ENCODE measurements at places on chromosomes 5 and 9.

GRCh38 chr5:89064054-89064453, 181.1 kb upstream of the MEF2C start:
- DNase-seq = no peak

- DNase-seq = no peak
Measured at GRCh38 chr9:107650321-107650720, 160.8 kb upstream of the KLF4 start.

- DNase-seq = no peak
Measured at GRCh38 chr9:93596399-93596798, 20.0 kb downstream of the PHF2 start.

DNA sequence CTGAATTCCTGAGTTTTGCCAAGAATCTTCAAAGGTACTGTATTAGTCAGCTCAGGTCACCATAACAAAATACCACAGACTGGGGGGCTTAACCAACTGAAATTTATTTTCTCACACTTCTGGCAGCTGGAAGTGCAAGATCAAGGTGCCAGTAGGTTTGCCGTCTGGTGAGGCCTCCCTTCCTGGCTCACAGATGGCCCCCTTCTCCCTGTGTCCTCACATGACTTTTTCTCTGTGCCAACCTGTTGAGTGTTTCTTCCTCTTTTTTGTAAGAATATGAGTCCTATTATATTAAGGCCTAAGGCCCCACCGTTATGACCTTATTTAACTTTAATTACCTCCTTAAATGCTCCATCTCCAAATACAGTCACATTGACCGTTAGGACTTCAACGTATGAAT, 156.1 kb upstream of the KIF2A start:
- no peak for DNase-seq

GRCh38 chr9:128160603-128160987, 530 bp downstream of the BBLN start:
- DNase-seq = no peak

GRCh38 chr5:45774528-45774927, 78.3 kb upstream of the HCN1 start:
- peak; percentile 4 for DNase-seq

DNA sequence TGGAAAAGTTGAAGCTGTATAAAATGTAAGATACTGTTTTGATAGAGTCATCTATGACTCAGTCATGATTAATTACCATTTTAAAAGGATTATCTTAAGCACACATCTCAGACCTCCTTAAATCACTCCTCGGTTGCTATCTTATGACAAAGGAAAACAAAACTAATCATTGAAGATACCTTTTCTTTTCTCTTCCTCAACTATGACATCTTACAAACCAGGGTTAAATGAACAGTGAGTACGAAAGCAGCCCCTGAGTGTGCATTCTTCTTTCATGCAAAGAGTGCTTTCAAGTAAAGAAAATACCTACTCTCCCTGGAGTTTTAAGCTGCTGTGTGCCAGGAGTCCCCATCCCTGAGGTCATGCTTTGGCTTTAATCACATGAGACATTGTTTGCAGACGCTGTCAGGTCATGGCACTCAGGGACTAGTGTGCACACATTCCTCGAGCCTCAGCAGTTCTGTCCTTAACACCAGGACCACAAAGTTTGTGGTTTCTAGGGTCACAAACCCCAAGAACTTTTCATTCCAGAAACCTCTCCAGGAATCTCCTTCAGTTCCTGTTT, 86.7 kb upstream of the ICE1 start:
- no peak for DNase-seq

DNA sequence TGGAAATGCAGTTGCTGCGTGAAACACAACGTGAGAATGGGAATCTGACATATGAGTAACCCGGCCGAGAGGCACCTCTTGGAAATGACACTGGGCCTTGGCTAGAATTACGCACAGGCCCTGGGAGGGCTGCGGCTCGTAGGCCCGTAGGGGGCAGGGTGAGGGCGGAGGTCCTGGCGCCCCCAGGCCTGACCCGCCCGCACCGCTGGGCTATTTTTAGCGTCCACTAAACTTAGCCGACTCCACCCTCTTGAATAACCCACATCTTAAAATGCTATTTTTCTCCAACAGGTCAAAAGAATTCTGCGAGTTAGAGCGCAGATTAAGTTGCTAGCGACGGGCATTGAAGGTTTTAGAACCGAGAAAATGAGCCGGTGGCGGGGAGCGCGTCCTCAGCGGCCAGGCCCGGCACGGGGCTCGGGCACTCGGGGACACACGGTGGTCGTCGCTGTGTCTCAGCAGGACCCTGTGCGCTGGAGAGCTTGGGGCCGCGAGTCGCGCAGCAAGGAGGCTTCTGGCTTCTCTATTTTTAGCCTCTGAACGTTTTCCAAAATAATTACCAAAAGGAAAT, 168.5 kb downstream of the AUH start:
- DNase-seq = no peak

- no peak for DNase-seq
Measured at GRCh38 chr5:156892223-156892622, 42.1 kb downstream of the PPP1R2B start.

- no peak for DNase-seq
Measured at GRCh38 chr5:157020511-157021222, 38.2 kb downstream of the HAVCR1 start.

DNA sequence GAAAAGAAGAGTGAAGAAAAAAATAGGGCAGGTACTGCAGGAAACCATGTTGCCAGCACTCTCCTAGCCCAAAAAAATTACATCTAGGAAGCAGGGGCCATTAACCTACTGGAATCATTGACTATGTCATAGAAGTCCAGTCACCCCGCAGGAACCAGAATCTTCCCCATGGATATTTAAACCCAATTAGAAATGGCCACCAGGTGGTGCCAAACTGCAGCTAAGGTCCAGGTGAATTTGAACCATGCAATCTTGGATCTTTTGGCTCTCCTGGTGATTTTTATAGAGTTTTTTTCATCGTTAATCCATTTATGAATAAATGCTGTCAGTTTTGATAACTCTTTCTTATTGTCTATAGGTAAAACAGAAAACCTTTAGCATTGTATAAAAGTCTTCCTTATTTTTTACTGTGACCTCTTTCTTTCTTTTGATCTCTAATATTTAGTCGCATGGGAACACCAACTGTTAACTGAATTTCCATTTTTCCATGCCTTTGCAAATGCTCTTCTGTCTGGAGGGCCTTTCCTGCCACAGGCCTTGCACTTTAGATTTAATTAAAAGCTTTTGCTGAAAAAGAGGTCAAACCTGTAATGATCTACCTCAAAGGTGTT, 147.5 kb upstream of the FGF10 start:
- no peak for DNase-seq

- no peak for DNase-seq
Measured at GRCh38 chr5:26434688-26435087, 603.7 kb downstream of the CDH9 start.

DNA sequence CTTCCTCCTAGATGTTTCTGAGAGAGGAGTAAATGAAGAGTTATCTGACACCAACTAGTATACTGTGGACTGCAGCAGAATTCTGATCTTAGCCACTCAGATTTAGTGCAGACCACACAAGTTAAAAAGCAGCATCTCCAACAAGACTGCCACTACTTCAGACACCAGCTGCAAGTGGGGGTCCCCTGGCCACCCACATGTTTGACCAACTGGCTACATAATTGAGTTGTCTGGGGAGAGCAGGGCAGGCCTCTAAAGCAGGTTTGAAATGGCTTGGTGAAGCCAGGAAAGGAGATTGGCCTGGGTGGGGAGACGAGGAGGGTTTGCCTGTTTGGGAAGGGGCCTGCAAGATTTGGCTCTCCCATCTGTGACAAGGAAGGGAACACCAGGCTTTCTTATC, 40.5 kb upstream of the FAM81B start:
- no peak for DNase-seq

- no peak for DNase-seq
Measured at GRCh38 chr9:123881604-123882003, 48.3 kb downstream of the DENND1A start.

- DNase-seq = no peak
Measured at GRCh38 chr9:28762167-28762566, 1188.9 kb upstream of the C9orf72 start.

GRCh38 chr5:33726422-33727165, 165.2 kb downstream of the ADAMTS12 start:
- DNase-seq = no peak

DNA sequence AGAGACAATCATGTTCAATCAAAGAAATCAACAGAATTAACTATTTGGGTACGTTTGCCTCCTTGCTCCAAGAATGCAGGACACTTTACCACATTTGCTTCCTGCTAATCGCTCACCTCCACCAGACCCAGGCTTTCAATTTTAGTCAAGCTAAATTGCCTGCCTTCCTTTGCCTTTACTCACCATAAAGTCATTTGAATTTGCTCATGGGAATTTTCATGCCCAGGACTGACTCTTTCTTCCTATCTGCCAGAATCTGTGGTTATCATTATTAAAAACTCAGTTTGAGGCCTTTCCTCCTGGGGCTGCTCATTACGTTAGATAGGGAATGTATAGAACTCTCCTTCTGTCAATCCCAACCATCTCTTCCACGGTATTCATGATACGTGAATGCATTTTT, 1935.3 kb upstream of the WWC1 start:
- no peak for DNase-seq

GRCh38 chr9:133371261-133371711, 4.6 kb downstream of the SURF4 start:
- DNase-seq = no peak

- DNase-seq = no peak
Measured at GRCh38 chr9:129811967-129812363, 9.0 kb downstream of the TOR1B start.

DNA sequence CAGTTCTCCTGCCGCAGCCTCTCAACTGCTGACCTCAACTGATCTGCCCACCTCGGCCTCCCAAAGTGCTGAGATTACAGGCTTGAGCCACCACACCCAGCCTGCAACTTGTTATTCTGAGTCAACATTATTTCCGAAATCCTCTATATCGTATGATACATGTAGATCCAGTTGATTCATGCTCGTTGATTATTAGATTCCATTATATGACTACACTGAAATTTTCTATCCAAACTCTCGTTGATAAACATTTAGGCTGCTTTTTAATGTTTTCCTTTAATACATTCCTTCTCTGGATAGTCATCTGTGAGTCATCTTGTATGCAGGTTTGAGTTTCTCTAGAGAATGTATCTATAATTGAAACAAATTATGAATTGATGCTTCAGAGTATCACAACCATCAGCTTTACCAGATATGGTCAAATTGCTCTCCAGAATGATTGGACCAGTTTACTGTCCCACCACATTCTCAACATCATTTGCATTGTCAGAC, 4.1 kb downstream of the CDK7 start:
- no peak for DNase-seq

DNA sequence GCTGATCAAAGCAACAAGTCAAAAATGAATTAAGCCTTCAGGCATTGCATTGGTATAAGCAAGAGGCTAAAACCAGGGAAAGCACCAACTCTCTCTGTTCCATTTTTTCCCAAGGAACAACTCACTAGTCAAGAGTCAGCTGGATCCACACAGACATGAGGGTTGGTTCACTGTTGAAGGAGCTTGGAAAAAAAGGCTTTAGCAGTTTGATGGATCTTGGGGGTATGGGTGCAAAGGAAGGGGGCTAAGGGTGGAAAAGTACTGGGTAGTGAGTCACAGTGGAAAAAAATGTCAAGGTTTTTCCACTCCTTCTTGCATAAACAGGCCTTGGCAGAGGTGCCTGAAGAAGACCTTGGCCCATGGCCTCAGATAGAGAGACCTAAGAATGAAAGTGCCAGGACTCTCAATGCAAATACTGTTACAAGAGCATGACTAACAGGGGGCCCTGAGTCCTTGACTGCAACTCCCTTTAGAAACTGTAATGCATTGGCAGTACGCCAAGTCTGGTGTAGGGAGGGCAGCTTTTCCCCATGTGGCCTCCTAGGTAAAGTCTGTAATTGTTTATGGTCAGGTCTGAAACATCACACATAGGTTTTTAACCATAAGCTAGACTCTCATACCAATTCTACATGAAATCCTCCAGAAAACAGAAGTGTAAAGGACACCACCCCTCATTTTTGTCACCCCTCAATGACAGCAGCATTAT, 23.7 kb downstream of the ACTL7A start:
- no peak for DNase-seq

DNA sequence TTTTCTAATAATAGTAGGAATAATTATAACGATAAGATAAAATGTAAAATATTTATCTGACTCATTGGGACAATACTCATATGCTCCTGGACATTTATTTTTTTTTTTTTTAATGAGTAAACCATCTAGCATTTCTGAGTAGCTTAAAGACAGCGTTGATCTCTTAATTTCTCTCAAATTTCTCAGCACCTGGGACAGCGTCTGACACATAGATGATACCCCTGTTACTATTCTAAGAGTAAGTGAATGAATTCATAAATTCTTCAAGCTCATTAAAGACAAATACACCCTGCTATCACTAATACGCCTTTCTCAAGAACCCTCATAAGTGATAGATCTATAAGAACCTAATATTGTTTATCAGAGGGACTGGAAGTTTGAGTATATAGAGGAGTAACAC, 12.0 kb upstream of the HTR4 start:
- DNase-seq = no peak

DNA sequence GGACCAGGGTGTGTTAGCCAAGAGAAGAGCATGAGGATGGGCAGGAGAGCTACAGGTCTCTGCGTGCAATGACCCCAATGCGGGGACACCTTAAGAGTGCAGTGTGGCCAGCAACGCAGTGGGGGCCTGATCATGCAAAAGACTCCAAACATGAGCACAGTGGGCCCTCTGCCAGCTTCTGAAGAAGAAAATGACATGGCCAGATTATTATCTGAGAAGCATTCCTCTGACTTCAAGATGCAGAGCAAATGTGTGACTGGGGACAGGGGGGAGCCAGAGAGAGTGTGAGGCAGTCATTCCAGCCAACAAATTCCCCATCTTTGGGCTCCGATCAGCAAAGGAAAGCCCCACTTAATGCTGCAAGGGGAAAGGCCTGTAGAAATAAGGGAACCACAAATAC, 229.4 kb downstream of the CDK5RAP2 start:
- no peak for DNase-seq

DNA sequence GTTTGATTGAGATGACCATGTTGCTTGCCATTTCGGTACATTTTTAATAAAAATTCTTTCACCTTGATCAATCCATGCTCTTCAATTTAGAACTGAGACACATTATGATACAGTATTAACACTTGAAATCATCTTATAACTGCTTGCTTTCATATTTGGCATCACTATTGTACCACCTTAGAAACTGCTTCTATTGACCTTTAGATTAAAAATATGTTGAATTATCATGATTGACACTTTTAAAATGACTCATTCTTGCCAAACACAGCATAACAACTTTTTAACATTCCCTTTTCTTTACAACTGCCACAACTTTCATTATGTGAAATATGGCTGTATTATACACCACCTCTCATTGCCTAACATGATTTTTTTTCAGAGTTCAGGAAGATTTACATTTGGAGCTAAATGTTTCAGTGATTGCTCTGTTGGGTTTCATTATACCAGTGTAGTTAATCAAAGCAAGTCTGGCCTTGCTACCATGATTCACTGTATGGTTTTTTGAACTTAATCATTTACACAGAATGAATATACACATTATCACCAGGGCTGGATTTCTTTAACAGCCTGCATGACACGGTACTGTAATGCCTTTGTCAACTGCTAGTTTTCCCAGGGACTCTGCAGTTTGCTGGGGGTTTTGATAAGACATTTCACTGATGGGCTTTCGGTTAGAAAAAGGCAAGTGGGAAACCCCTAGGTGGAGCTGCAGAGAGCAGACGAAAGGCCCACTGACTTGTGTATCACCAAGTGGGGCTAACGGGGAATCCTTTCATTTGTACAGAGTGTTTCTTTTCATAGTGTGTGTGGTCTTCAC, 93.6 kb upstream of the TLE4 start:
- DNase-seq = peak; percentile 63

- no peak for DNase-seq
Measured at GRCh38 chr9:99272836-99273235, 50.8 kb downstream of the SEC61B start.

GRCh38 chr9:19554529-19554928, 145.7 kb downstream of the ACER2 start:
- DNase-seq = no peak

Measured in hippocampal formation (tissue), 2 donors.